Activated CD8-positive, alpha-beta memory T cell treated with anti-CD3 and anti-CD28 coated beads for 48 hours (primary cell): ENCODE measurements at places on chromosomes 11 and 22.

DNA sequence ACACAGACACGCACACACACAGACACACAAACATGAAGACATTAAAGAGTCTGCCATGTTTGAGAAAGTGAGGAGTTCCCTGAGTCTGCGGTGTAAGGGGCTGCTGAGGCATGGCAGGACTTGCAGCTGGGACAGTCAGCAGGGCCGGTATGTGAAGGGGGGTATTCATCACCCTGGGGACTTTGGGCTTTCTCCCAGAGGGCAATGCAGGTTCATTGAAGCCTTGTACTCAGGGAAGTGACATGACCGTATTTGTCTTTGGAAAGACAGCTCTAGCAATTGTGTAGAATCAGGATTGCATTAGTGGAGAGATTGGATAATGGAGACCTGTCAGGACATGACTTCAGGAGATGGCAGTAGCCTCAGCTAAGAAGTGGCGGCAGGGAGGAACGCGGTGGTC, 9.4 kb upstream of the ADAMTS8 start:
- no peak for DNase-seq

DNA sequence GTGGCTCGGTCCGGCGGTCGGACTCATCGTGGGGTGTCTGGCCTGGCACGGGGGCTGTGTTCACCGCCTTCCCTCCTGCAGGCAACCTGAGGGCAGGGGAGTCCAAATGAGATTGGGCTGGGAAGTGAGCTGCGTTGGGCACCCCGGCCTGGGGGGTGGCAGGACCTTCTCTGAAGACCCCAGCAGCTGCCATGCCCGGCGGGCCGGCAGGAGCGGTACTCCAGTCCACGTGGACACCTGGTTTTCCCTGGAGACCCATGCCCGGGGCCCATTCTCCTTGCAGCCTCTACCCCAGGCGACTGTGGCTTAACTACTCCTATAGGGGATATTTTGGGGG, 24.5 kb downstream of the LRRC10B start:
- no peak for DNase-seq

GRCh38 chr11:69907611-69908010, 88.4 kb upstream of the FGF3 start:
- no peak for DNase-seq

DNA sequence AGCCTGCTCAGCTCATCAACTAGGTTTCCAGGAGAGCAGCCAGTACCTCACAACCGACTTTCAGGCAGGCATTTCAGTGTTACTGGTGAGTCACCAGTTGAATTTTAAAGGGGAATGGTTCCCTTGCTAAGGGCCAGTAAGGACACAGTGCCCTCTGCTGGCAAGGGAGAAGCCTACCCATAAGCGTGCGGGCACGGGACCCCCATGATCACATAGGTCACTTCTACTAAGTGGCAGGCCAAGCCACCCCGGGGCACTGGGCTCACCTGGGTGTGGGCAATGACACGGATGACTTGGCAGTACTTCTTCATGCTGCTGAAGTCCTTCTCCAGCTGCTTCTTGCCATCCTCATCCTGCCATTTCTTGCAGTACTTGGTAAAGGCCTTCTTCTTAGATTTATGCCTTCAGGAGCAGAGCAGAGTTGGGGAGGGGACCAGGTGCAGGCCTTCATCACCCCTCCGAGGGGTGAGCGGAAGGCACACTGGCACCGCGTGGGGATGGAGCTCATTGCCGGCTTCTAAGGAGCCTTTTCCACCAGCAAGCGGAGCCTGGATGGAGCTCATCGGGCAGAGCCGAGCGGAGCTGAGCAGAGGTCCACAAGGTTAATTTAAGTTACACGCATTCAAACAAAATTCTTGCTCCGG, 2.9 kb downstream of the RPL3 start:
- DNase-seq, result peak; percentile 64

DNA sequence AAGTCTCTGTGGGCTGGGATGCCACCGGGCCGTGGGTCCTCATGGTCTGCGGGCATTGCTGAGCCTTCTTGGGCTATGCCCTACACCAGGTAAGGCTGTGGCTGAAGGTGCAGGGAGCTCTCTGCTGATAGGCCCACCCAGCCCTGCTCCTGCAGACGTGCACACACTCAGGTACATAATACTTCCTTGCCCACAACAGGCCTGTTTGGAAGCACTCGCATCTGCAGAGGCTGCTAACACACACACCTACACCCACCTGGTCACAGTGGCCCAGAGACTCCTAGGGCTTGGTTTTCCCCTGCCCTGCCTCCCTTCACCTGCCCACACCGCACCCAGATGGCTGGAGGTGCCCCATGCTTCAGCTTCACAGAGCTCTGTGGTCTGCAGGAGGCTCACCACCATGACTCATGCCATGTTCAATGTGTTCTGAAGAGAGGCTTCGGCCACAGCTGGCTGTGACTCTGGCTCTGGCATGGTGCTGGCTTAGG, 72.8 kb upstream of the KCNQ1OT1 start:
- no peak for DNase-seq
